ENCODE measurements at places on chromosomes 3 and 15.

DNA sequence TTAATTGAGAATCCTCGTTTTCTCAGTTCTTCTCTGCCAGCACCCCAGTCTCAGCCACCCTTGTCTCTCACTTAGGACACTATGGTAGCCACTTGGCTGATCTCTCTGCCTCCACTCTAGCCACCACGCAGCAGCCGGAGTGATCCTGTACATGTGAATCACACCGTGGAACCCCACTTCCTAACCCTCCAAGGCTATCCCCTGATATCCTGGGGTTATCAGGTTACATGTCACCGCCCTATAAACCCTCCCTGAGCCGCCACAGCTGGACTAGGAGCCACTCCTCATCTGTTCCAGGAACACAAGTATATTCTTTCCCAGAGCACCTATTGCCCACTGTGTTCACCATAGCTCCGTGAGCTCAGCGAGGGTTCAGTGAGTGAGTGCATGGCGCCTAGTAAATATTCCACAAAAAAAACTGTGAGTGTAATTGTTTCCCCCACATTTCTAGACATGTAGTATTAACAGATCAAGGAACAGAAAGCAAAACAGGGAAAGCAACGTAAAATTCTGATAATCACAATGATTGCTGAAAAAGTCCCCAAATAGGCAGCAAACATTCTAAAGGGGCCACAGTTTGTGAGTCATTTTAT is 661 bp upstream of the PARP14 start:
- no peak for DNase-seq

GRCh38 chr3:143480344-143480743 is 360.8 kb downstream of the CHST2 start:
- peak; percentile 27 for DNase-seq

DNA sequence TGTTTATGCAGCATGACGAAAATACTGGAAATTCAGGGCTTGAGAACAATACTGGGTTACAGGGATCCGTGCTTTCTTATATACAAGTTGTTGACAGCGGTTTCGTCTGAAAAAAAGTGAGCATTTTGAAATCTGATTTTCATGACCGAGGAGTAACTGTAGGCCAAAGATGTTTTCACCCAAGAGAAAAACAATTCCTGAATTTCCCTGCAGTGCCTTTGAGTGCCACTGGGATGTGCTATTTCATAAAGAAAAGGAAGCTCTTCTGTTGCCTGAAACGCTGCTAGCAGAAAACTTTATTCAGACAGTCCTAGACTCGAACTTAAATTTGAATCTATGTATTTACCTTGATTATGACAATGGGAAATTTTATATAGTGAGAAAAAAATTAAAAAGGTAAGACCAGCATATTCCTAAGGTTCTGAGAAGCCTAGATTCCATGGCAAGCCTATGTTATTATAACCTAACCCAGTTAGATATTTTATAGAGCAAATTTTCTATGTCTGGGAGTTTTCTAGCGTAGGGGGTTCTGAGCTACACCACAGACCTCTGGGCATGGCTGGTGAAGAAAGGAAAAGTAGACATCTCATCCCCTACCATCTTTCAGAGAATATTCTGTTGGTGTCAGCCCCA is 30.2 kb downstream of the KCNAB1 start:
- DNase-seq, result peak; percentile 42

DNA sequence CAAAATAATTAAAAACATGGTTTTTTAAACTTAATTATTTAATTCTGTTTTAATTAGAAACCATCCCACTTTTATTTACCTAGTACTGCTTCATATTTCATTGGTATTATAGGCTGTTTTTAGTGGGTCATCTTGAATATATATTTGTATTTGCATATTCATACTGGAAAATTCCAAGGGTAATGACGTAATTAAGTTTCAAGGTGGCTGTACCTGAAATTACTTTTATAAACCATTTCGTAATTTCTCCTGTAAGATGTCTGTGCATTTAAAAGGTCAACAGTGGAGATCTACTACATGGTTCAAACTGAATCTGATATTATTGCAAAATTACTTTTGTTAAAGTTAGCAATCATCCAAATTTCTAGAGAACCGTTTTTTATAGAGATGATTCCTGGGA is 133.8 kb upstream of the NAALADL2 start:
- DNase-seq, result no peak

DNA sequence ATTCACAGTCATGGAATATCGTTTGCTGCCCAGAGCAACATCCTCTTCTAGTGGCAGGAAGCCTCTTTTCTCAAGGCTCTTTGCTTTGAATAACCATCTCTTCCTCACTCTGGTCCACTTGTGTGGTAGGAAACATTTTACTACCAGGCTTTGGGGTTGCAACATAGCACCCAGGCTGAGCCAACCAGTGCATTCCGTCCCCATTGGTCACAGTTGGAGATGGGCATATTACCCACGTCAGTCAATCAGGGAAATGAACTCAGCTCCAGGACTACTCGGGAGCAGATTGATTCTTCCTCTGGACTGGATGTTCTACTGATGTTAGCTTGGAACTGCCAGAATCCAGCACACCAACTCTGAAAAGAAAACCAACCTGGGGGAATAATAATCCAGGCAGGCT is 4.2 kb upstream of the PEX5L start:
- DNase-seq, result no peak

- DNase-seq, result no peak
These were observed 130.9 kb upstream of the CTDSPL start for GRCh38 chr3:37730825-37731224.

- no peak for DNase-seq
These were observed 111.7 kb upstream of the KLF13 start for GRCh38 chr15:31214864-31215489.

DNA sequence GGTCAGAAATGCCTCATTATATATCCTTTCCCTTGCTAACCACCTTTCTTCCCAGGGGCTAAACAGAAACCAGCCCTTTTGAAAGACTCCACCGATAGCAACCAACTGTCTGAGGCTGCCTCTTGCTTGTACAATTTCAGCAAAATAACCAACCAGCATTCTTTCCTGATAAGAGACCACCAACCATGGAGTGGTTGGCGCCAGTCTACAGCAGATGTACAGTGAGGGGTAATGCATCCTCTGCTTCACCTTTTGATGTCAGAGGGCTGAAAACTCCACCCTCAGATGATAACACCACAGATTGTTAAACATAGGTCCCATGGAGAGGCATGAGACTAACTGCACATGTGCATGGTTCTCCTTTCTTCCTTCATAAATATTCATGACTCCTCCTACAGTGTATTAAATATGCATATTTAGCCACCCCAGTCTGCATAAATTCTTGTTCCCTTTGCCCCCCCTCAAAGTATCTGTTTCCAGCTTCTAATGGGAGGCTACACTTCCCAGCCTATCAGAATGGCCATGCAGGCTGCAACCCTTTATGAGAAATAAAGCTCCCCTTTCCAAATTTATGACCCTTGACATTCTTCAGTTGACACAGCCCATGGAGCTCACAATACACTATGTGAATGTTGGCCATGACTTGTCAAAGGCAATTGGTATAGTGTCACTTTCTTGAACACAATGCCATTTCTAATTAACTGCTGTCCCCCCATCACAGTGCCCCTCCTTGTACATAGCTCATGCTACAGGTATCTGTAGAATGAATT is 48.3 kb downstream of the GABRB3 start:
- no peak for DNase-seq

DNA sequence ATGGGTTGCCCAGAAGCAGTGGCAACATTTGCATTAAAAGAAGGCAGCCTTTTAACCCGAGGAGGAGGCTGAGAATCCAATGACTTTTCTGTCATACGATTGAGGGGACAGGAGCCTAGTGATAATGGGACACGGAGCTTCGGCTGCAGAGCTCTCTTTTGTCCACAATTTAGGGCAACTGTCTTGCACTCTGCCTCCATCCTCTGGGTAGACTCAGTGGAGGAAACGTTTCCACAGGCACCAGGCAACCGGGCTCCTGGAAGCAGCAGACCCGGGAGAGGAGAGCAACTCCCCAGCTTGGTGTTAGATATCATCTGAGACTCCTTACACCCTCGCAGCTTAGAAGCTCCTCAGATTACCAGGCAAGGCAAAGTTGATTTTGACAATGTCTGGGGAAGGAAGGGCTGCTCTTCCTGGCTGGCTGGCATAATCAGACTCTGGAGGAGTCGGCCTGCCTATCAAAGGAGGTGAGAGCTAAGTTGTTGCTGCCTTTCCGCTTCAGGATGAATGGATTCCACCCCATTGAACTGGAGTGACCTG is 43.5 kb upstream of the RNU6-1 start:
- no peak for DNase-seq
